Activated CD4-positive, alpha-beta T cell treated with anti-CD3 and anti-CD28 coated beads for 36 hours (primary cell): ENCODE measurements at places on chromosomes 7 and 10. TPM values are rescaled to one million over a fixed set of nuclear protein-coding genes. Genes with fewer than 3 reads are reported as not detected.

The ADAM12 gene
- 1.2 TPM for total RNA-seq

- H3K4me3 ChIP-seq: no peak overlapping the region
- DNase-seq: no peak
- no peaks in the 10 kb centered on the region for H3K27me3 ChIP-seq
- H3K27ac ChIP-seq: peak overlapping the region; percentile 29
- H3K4me1 ChIP-seq: peaks cover 14% of the 10 kb centered on the region
- no peaks in the 10 kb centered on the region for H3K36me3 ChIP-seq
Measured at GRCh38 chr10:29949411-29950011, 109.9 kb downstream of the JCAD start.

DNA sequence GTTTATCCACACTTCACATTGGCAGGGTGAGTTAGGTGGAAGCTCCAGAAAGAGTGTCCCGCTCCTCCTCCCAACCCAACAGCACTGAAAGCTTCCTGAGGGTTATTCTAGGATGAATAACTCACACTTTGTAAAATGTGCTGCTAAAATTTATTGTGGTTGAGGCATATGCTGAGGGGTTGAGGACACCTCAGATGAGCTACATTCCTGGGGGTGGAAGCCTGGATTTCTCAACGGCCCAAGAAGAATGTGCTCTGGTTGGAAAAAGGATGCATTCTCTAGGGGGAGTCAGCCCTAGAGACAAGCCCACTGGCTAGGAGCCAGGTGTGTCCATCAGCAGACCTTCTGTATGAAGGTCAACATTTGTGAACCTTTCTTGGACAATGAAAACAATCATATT lies 91.5 kb upstream of the PDE1C start:
- no peak overlapping the region for H3K4me3 ChIP-seq
- H3K27me3 ChIP-seq: no peaks in the 10 kb centered on the region
- H3K27ac ChIP-seq: no peak overlapping the region
- DNase-seq: no peak
- no peaks in the 10 kb centered on the region for H3K4me1 ChIP-seq

DNA sequence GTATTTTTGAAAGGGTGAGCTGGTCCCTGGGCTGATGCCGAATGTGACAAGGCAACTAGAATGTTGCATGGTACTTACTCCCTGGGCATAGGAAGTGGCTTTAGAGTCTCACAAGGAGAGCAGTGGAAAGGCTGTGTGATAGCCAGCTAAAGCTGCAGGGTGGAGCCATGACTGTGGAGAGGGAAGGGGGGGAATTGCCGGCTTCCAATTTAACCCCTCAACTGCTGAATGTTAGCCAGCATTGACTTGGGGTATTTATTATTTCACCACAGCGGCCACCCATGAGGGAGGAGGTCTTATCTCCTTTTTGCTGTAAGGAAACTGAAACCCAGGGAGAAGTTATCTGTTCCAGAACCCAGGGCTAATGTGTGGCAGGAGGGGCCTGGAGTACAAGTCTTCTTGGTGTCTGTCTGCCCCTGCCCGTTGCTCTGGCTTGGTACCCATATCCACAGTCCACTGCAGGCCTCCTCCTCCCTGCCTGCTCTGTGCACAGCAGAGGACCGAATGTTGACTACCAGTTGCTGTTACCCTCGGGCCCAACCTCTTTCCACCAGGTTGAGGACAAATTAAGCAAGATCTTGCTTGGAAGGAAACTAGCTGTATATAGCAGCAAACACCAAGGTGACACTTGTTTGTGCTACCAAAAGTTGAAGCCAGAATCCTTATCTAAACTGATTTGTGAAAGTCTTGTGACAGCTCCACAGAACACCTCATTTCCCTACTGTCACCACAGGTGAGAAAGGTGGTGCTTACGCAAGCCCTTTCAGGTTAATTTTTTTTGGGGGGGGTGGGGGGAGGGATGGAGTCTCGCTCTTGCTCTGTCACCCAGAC lies 37.6 kb downstream of the WBP1L start:
- H3K4me3 ChIP-seq: no peak overlapping the region
- no peaks in the 10 kb centered on the region for H3K27me3 ChIP-seq
- no peak overlapping the region for H3K27ac ChIP-seq
- DNase-seq: no peak

DNA sequence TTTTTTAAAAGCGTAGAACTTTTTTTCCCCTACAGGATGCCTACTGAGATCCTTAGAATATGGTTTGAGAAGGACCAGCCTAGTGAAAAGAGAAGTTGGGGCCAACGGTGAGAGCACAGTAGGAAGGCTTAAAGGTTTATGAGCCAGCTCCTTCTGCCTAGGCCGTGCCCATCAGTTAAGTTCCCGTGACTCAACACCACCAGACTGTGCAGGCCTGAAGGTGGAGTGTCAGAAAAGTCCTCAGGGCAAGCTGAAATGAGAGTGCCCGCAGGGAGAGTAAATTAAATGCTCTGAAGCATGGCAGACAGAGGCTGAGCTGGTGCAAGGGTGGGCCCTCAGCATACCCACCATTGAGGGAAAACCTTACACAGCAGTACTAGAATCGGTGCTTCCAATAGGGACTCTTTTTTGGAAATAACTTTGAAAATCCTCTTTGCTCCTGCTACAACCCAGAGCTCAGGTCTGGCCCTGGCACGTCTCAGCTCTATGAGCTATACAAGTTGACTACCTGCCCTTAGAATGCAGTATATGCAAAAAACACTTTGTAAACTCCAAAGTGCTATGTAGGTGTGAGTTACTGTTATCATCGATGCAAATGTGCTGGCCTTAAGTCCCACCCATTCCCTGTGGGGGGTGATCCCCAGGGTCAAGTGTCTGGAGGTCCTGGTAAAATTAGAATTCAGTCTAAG lies 15.2 kb upstream of the C10orf67 start:
- no peak for DNase-seq
- no peak overlapping the region for H3K4me3 ChIP-seq
- no peaks in the 10 kb centered on the region for H3K36me3 ChIP-seq

GRCh38 chr10:92284112-92284704 lies 6.7 kb downstream of the CPEB3 start:
- no peaks in the 10 kb centered on the region for H3K27me3 ChIP-seq
- DNase-seq: no peak
- H3K36me3 ChIP-seq: no peaks in the 10 kb centered on the region
- H3K27ac ChIP-seq: peak overlapping the region; percentile 45
- peaks cover 13% of the 10 kb centered on the region for H3K4me1 ChIP-seq

DNA sequence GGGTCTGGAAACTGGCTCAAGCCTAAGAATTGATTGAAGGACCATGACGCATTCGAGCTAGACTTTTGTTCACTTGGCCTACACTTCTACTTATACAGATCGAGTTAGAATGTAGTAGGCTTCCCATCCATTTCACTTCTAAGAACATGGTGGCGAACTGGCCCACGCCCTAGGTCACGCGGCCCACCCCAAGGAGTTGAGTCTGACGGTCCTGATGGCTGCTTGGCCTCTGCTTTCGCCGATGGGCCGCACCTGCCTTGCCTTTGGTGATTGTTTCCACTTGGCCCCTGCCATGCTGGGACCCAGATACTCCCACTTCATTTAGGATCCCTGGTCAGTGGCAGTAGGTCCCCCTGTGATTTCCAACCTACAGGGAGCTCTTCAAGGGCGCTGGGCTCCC lies 153.6 kb downstream of the PRKAG2 start:
- no peak overlapping the region for H3K4me3 ChIP-seq
- no peaks in the 10 kb centered on the region for H3K27me3 ChIP-seq
- no peaks in the 10 kb centered on the region for H3K36me3 ChIP-seq
- H3K27ac ChIP-seq: no peak overlapping the region
- peaks cover 16% of the 10 kb centered on the region for H3K4me1 ChIP-seq
- DNase-seq: no peak

DNA sequence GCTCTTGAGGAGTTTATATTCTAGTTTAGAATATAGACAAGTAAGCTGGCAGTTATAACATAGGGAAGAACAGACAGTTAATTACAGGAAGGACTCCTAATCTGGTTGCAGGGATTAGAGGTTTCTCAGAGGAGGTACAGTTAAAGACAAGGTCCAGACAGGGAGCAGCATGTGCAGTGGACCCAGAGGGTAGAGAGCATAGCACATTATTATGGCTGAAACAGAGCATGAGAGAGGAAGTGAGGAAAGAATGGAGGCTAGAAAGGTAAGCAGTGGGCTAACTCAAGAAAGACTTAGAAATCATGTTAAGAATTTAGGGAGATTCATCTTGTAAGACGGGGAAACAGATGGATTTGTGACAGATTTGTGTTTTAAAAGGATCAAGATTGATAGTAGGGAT lies 9.7 kb downstream of the MIOS start:
- H3K27me3 ChIP-seq: no peaks in the 10 kb centered on the region
- H3K36me3 ChIP-seq: peaks cover 22% of the 10 kb centered on the region
- H3K4me1 ChIP-seq: peaks cover 17% of the 10 kb centered on the region
- DNase-seq: no peak
- no peak overlapping the region for H3K4me3 ChIP-seq

DNA sequence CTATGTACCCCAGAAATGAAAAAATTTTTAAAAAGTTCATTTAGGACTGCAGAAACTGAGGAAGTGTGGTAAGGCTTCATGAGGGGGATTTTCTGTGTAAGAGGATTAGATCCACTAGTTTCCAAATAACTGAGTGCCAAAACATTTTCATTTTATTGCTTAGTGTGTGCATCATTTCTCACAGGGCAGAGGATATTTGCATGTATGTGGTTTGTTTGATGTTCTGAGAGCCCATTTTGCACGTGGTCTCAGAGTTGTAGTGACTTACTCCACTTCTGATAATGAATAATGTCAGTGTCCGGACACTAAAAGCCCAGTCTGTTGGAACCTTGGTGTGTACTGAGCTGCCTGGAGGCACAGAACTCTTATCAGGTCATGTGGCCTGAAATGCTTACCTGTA lies 299.9 kb downstream of the AUTS2 start:
- no peaks in the 10 kb centered on the region for H3K36me3 ChIP-seq
- peaks cover 5% of the 10 kb centered on the region for H3K27me3 ChIP-seq
- no peak overlapping the region for H3K27ac ChIP-seq
- no peaks in the 10 kb centered on the region for H3K4me1 ChIP-seq
- H3K4me3 ChIP-seq: no peak overlapping the region

GRCh38 chr10:50653142-50653541 lies 29.4 kb upstream of the SGMS1 start:
- H3K27me3 ChIP-seq: no peaks in the 10 kb centered on the region
- H3K4me1 ChIP-seq: peaks cover 13% of the 10 kb centered on the region
- no peak overlapping the region for H3K4me3 ChIP-seq

DNA sequence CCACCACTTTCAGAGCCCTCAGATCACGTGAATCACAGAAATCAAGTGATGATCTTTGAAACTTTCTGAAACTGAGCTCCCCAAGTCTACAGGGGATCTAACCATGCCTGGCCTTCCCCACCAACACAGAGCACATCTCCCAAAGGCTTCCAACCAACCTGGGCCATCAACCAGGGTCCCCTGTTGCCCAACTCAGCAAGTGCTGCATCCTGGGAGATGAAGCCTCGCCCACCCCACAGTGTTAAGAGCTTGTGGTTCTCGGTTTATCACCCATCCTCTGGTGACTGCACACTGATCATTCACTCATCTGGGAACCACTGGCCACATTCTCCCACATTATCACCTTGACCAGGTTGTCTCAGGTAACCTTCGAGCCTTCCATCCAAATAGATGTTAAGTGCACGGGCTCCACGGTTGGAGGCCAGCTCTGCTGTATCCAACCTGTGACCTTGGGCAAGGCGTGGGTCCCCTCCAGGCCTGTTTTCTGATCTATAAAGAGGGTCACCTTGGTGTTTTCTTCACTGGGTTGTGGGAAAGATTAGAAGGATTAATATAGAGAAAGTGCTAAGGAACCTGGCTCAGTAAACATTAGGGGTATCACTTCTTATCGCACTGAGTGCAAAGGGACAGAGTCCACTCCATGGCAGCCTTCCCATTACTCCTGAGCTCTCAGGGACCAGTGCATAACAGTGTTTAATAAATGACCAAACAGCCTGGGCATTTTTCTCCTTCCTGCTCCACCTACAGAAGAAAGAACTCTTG lies 3.6 kb downstream of the ZNF488 start:
- DNase-seq: no peak
- peaks cover 46% of the 10 kb centered on the region for H3K27me3 ChIP-seq
- no peak overlapping the region for H3K27ac ChIP-seq
- no peak overlapping the region for H3K4me3 ChIP-seq
- peaks cover 16% of the 10 kb centered on the region for H3K4me1 ChIP-seq

GRCh38 chr10:35631404-35631803 lies 10.7 kb downstream of the FZD8 start:
- H3K27me3 ChIP-seq: peaks cover 18% of the 10 kb centered on the region
- H3K4me1 ChIP-seq: no peaks in the 10 kb centered on the region
- H3K36me3 ChIP-seq: no peaks in the 10 kb centered on the region

DNA sequence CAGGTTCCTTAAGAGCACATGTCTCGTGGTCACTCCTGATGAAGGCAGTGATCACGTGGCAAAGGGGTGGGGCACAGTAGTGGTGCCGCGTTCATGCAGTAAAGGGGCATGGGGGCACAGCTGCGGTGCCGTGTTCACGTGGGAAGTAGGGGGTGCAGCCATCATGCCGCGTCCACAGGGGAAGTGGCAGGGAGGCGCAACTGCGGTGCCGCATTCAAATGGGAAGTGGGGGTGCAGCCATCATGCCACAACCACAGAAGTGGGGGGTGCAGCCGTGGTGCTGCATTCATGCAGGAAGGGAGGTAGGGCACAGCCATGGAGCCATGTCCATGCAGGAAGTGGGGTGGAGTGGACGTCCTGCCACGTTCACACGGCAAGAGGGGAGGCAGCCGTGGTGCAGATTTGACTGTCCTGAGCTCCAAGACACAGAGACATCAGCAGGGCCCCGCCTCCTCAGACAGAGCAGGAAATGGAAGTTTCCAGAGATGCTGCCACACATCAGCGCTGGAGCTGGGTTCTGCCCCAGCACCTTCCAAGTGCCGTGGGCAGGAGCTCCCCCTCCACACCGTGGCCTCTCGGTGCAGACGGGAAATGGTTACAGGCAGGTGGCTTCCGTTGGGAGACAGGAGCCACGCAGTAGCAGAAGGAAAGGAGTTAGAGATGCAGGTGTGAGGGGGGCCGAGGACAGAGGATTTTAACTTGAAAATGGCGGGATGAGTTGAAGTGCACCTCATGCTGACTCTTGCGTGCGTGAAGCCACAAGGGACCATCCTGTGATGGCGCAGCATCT lies 95.0 kb upstream of the DDC start:
- peak; percentile 74 for DNase-seq
- H3K4me1 ChIP-seq: peaks cover 56% of the 10 kb centered on the region

- peaks cover 26% of the 10 kb centered on the region for H3K27me3 ChIP-seq
- no peak overlapping the region for H3K4me3 ChIP-seq
- DNase-seq: peak; percentile 84
- H3K4me1 ChIP-seq: peaks cover 7% of the 10 kb centered on the region
Measured at GRCh38 chr10:133324198-133324792, 12.4 kb downstream of the CALY start.

GRCh38 chr7:84913731-84914130 lies 273.1 kb downstream of the SEMA3D start:
- DNase-seq: no peak
- no peak overlapping the region for H3K27ac ChIP-seq
- no peak overlapping the region for H3K4me3 ChIP-seq
- H3K27me3 ChIP-seq: no peaks in the 10 kb centered on the region

- no peak overlapping the region for H3K4me3 ChIP-seq
- H3K27ac ChIP-seq: no peak overlapping the region
- H3K36me3 ChIP-seq: no peaks in the 10 kb centered on the region
- DNase-seq: no peak
Measured at GRCh38 chr7:1510780-1511154, 6.6 kb upstream of the INTS1 start.
